ENCODE measurements at places on chromosomes 6 and 20.

DNA sequence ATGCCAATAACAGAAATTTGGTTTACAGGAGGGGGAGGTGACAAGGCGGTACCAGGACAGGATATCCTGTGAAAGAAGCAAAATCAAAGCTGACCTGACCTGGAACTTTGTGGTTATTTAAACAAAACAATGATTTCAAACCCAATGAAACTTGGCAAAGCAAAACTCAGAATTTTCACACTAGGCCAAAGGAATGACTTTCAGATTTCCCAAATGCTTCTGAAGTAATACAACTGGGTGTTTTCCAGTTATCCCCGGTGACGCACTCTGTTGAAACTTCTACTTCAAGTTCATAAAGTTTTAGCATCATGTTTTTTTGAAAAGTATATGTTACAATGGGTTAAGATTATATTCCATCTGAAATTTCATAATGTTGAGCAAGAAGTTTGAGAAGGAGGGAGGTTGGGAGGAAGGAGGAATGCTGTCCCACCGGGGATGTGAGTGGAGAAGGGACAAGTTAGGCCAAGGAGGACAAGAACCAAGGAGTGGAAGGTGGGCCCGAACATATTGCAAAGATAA lies 78.1 kb upstream of the TRAF3IP2 start:
- no peak for DNase-seq

GRCh38 chr6:84771125-84771755 lies 6.8 kb upstream of the TBX18 start:
- DNase-seq = no peak

- DNase-seq = no peak
These were observed 235.2 kb upstream of the ASCC3 start for GRCh38 chr6:101116337-101116736.

DNA sequence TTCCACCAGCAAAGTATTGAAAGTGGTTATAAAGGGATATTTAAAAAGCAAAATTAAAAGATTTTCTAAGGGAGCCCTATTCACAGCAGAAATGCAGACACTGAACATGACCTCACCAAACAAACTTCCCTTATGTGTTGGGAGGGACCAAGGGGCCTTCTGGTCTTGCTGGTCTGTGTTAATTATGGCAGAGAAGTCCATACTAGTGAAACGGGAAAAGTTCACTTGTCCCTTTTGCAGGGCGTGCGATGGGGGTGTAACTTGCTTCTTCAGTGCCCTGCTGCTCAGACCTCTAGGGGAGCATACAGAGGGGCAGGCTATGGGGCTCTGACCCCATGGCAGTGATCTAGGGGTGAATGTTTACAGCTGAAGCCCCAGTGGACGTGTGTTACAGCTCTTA lies 53.0 kb upstream of the ZNF337 start:
- no peak for DNase-seq

DNA sequence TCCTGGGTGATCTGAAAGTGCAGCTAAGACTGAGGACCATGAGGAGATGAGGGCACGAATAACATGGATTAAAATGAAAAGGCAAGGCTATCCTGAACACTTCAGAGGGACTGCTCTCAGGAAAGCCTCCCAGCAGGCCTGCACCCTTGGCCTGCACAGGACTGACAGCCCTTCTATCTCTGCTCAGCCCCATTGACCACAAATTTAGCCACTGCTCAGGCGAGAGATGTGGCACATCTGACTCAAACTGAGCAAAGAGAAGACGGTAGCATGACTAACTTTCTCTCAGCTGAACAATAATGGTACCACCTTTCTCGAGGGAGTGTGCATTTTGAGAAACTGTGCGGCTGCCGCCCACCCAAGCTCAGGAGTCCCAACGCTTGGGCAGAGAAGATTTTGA lies 257.5 kb downstream of the ADGB start:
- no peak for DNase-seq

- DNase-seq = no peak
These were observed 169.3 kb downstream of the ARID1B start for GRCh38 chr6:156946370-156946936.

Data from NCI-H1417 treated with DMSO at 0.1 percent for 48 hours (cell line).